ENCODE measurements at places on chromosomes 12 and 14.

GRCh38 chr12:116164250-116165035 lies 113.0 kb downstream of the MED13L start:
- no peak for DNase-seq

- DNase-seq: no peak
Measured at GRCh38 chr14:76720382-76720813, 40.9 kb upstream of the VASH1 start.

GRCh38 chr14:67387195-67387594 lies 24.8 kb downstream of the PLEK2 start:
- DNase-seq: no peak

DNA sequence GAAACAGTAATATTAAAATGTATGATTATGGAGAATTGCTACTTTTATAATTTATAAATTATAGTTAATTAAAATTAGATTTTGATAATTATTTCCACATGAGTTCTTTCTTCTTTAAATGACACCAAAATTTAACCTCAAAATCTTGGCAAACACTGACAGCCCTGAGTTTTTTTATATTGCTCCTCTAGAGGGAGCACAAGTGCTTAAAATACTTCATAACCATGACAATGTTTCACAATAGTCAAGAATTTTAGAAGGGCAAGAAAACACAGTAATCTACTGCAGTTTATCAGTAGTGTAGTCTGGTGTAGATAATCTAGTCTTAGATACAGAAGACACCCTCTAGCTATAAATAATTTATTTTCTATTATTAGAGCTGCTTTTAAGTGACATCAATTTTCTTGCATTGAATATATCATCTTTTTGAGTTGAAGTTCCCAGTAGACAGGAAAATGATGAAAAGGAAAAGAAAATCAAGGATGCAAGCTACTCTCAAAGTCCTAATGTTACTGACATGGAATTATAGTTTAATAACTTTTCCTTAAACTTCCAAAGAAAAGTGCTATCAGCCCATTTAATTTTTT lies 14.3 kb upstream of the PTGER2 start:
- no peak for DNase-seq

DNA sequence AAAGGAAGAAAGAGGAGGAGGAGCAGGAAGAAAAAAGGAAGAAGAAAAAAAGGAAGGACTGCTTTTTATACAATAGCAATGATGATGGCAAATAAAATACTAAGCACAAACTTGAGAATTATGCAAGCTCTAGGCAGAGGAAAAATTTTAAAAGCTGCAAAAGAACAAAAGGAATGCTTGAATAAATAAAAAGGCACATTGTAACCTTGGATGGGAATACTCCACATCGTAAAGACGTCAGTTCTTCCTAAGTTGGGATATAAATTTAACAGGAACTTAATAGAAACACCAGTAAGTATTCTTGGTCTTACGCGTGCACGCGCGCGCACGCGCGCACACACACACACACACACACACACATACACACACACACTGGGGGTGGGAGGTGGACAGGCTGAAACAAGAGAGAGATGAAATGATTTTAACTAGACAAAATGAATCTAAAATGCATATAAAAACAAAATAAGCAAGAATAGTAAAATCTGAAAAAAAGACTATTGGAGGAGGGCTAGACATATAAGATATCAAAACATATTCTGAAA lies 43.0 kb downstream of the SERPINA3 start:
- no peak for DNase-seq

DNA sequence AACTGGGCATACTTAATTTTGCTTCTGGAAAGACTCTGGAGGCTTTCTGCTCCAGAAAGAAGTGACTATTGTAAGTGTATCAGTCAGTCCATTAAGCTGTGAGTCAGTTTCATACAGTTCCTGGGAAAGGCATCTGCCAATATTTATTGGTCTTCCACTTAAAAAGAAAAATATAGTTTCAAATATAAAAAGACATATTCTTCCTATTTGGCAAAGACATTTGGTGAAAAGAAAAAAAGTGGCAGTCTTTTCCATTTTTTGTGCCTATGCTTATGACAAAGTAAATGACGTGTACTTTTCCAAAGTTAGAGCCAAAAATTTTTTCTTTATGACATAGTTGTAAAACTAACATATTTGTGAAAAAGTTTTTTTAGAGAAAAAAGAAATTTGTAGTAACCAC lies 12.3 kb downstream of the TMEM30B start:
- no peak for DNase-seq

DNA sequence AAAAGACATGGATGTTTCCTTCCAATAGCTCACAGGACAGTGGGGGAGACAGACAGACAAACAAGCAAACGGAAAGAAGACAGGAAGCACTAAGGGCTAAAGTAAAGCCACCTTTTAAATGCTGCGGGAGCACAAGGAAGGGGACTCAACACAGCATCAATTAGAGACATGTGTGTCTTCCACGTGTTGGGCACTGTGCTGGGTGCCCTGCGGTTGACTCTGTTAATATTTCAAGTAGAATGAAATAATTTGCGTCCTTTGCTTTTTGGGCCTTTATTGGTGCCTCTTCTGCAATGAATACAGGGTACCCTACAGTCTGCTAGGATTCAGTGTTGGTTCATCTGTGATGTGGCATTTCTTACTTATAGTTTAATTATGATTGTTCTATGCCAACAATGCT lies 90.9 kb upstream of the CPM start:
- DNase-seq: no peak

GRCh38 chr12:129195081-129195480 lies 341.8 kb downstream of the GLT1D1 start:
- no peak for DNase-seq

DNA sequence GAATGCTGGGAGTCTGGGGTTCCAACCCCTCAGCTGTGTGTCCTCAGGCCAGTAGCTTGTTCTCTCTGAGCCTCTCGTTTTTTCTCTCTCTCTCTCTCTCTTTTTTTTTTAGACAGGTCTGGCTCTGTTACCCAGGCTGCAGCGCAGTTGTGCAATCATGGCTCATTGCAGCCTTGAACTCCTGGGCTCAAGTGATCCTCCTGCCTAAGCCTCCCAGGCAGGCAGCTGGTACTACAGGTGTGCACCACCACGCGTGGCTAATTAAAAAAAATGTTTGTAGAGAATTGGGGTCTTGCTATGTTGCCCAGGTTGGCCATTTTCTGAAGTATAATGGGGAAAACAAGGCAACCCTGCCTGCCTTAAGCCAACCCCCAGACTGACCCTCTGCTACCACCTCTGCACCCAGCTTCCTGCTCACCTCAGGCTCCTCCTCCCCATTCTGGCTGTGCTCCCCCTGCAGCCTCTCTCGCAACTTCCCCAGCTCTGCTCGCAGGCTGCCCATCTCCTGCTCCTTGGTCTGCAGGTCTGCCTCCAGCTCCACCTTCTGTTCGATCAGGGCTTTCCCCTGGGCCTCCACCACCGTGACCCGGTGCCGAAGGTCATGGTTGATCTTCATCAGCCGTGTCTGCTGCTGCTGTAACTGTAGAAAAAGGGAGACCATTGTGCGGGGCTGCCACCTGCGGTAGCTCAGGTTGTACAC lies 35.2 kb downstream of the RILPL1 start:
- no peak for DNase-seq

GRCh38 chr12:116368196-116369194 lies 91.0 kb upstream of the MED13L start:
- DNase-seq: no peak

- no peak for DNase-seq
Measured at GRCh38 chr12:102757882-102758226, 159.2 kb downstream of the PAH start.

Measured in CD4-positive, alpha-beta T cell treated with Interleukin-1 beta for 1 hour (primary cell).